ENCODE measurements at places on chromosomes 3 and 15. TPM values are rescaled to one million over a fixed set of nuclear protein-coding genes. Genes with fewer than 3 reads are reported as not detected.

DNA sequence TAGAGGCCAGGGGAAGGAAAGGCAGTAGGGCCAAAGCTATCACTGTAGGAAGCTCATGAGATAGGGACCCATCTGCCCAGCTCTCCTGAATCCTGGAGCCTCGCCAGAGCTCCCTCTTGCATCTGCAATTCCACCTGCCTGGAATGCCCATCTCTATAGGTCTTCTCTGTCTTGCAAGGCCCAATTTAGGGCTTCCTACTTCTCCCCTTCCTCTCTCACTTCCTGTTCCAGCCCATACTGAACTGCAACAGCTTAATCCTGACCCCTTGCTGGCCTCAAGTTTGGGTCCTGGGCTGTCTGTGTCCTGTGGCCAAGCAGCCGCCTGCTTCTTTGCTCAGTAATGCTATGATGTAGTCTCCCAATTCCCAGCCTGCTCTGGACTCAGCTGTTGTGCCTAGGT, 3.6 kb upstream of the PTPN23 start:
- H3K27ac ChIP-seq: no peak overlapping the region

DNA sequence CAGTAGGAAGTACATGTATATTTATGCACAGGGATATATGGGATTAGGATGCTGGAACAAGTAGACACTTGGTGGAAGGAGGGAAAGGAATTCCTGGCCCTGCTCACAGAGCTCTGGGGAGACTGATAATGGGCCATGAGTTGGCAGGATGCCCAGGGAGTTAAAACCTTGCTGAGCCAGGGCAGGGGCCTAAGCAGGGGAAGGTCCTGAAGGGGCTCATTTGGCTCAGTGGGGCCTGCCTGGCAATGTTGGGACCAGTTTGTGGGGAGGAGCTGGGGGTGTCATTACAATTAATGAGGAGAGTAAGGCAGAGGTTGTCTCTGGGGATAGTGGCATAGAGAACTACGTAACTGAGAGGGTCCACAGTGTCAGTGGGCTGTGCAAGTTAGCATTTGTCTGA, 124.2 kb upstream of the ADPGK start:
- peaks cover 7% of the 10 kb centered on the region for H3K4me1 ChIP-seq
- no peak for DNase-seq
- no peak overlapping the region for H3K27ac ChIP-seq
- no peaks in the 10 kb centered on the region for H3K27me3 ChIP-seq
- no peak overlapping the region for H3K4me3 ChIP-seq

DNA sequence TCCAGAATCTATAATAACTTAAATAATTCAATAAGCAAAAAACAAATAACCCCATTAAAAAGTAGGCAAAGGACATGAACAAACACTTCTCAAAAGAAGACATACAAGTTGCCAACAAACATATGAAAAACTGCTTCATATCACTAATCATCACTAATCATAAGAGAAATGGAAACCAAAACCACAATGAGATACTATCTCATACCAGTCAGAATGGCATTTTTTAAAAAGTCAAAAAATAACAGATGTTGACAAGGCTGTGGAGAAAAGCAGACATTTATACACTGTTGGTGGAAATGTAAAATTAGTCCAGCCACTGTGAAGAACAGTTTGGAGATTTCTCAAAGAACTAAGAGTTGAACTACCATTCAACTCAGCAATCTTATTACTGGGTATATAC, 19.5 kb upstream of the ZMAT3 start:
- no peaks in the 10 kb centered on the region for H3K27me3 ChIP-seq
- H3K27ac ChIP-seq: no peak overlapping the region
- no peak for DNase-seq
- H3K4me3 ChIP-seq: no peak overlapping the region
- no peaks in the 10 kb centered on the region for H3K36me3 ChIP-seq

- H3K36me3 ChIP-seq: no peaks in the 10 kb centered on the region
- DNase-seq: no peak
- H3K4me3 ChIP-seq: no peak overlapping the region
- H3K27ac ChIP-seq: no peak overlapping the region
Measured at GRCh38 chr3:55859305-55859704, 372.2 kb upstream of the WNT5A start.

DNA sequence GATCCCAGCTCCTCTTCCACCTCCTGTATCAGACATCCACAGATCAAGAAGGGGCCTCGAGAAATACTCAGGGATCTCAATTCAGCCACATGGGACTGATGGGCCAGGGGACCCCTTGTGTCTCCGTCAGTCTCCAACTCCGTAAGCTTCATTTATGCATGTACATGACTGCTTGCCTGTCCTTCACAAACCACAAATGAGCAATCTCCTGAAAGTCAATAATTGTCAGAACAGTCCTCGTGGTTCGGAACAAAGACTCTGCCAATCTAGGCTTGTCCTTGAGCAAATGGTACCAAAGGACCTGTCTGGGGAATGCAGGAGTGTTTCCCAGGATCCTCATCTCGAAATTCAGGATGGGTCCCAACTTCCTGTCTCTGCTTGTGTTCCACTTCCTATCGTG, 20.8 kb downstream of the SLC12A8 start:
- H3K27me3 ChIP-seq: no peaks in the 10 kb centered on the region
- no peak overlapping the region for H3K27ac ChIP-seq
- DNase-seq: no peak
- no peaks in the 10 kb centered on the region for H3K4me1 ChIP-seq
- H3K4me3 ChIP-seq: no peak overlapping the region

DNA sequence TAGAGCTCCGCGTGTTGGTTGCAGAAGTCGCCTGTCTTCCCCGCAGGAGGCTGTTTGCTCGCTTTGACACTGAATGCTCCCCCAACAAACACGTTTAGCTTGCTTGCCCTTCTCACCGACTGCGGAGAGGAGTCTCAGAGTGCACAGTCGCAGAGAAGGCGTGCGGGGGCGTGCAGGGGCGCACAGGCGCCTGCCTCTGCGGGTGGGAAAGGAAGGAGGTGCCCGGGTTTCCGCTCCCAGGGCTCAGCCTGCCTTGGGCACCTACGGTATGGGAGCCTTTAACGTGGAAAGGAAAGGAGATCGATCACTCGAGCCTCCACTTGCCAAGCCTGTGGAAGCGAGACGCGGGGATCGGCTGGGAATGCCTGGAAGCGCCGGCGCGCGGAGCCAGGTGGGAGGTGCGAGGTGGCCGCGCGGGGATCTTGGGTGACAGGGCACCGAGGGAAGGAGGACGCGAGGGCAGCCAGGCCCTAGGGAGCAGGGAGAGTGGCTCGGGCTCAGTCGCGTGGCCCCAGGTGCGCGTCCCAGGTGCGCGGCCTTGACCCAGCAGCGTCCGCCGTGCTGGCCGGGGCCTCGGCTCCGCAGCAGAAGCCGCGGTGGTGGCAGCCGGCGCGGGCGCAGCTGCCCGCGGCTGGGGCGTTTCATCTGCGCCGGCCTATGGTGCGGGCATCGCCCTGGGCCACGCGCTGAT, at the start of gene FAN1:
TSS of gene FAN1 (plus strand) at position 419 of the 691 bp plus-strand sequence. CDS start 749 bp downstream, outside the sequence.
- H3K27ac ChIP-seq: peak within 1 kb of the TSS; percentile 26
- no peaks in the 10 kb centered on the region for H3K27me3 ChIP-seq
- no peaks in the 10 kb centered on the region for H3K36me3 ChIP-seq
- peaks cover 11% of the 10 kb centered on the region for H3K4me1 ChIP-seq

DNA sequence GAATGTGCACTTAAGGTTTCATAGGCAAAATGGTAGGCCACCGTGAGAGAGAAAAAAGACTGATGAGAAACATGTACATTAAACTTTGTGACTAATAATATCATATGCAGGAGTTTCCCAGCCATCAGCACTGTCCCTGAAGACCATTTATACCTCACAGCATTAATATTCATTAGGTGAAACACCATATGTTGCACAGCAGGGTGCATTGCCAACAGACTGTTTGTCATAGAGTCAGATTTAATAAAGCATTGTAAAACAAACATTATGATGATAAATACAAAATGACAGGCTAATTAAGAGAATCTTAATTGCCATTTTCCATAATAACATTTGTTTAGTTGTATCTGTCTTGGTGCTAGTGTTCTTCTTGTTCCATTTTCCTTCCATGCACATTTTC, 578.3 kb downstream of the EPHA3 start:
- no peaks in the 10 kb centered on the region for H3K4me1 ChIP-seq
- no peaks in the 10 kb centered on the region for H3K36me3 ChIP-seq
- H3K27ac ChIP-seq: no peak overlapping the region
- no peak for DNase-seq

DNA sequence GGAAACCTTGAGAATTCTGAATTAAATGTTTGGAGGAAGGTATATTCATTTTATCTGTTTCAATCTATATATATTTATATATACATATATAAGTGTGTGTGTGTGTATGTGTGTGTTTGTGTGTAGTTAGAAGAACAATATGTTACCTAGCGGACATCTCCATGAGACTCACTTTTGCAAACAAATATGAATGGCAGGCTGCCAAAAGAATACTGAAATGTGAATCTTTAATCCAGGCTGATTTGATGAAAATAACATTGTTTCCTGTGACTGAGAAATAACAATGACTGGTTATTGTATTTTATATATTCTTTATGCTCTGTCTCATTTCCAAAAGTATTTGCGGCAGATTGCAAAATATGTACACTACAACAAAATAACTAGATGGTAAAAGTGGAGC, 255.5 kb upstream of the TGFBR2 start:
- H3K4me3 ChIP-seq: no peak overlapping the region
- H3K36me3 ChIP-seq: no peaks in the 10 kb centered on the region
- H3K27ac ChIP-seq: peak overlapping the region; percentile 28
- no peaks in the 10 kb centered on the region for H3K27me3 ChIP-seq
- peaks cover 29% of the 10 kb centered on the region for H3K4me1 ChIP-seq
- DNase-seq: no peak

DNA sequence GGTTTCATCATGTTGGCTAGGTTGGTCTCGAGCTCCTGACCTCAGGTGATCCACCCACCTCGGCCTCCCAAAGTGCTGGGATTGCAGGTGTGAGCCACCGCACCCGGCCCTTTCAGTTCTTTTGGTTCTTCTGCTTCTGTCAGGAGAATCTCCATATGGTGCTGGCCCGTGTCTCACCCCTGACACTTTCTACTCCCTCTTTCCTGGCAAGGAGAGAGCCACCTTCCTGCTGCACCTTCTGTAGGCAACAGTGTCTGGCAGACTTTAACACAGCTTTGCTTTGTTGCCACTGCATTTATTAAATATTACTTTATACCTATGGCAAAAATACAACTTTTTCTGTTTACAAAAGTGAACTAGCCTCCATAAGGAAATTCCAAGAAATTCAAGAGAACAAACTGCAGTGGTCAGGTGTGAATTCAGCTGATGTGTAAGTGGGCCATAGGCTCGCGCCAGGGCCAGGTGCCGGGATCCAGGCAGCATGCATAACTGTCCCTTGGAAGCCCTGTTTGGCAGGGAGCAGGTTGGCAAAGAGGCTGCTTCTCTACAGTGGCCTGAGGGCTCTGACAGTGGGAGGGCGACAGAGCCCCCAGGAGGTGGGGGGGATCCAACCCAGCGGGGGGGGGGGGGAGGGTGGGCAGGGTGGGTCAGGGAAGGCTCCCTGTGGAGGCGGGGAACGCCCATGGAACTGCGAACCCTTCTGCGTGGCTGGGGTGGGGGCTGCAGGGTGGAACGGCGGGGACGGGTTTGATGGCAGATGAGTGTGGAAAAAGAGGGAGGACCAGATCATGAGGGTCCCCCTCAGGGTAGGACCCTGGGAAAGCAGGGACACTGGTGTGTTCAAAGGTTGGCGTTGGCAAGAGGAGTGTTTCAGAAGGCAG, 21.1 kb downstream of the CTSH start:
- H3K36me3 ChIP-seq: peaks cover 64% of the 10 kb centered on the region
- DNase-seq: no peak
- no peaks in the 10 kb centered on the region for H3K4me1 ChIP-seq

- no peaks in the 10 kb centered on the region for H3K27me3 ChIP-seq
- H3K36me3 ChIP-seq: no peaks in the 10 kb centered on the region
- no peak overlapping the region for H3K4me3 ChIP-seq
- no peak overlapping the region for H3K27ac ChIP-seq
- no peak for DNase-seq
Measured at GRCh38 chr3:109548192-109548938, 211.0 kb upstream of the DPPA4 start.

DNA sequence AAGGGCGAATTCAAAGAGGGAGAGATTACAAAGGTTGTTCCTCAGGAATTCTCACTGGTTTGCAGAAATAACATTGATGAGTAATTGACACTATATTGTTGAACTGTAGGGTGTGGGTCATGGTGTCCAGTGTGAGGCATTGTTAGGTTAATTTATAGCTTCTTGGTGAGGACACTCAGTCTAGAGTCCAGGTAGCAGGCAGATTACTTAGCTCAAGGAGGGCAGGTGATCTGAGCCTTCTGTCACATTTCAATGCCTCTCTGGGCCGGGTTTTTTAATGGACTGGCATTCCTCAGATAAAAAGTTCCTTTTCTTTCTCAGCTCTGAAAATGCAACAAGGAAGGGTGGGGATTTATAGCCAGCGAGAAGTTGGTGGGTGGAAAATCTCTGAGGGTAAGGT, 194.2 kb upstream of the PROK2 start:
- no peaks in the 10 kb centered on the region for H3K4me1 ChIP-seq
- no peak overlapping the region for H3K27ac ChIP-seq
- no peak for DNase-seq

GRCh38 chr15:86139828-86140227, 60.2 kb downstream of the AGBL1 start:
- no peaks in the 10 kb centered on the region for H3K36me3 ChIP-seq
- no peak overlapping the region for H3K4me3 ChIP-seq
- H3K27me3 ChIP-seq: no peaks in the 10 kb centered on the region
- DNase-seq: no peak
- H3K27ac ChIP-seq: no peak overlapping the region
- H3K4me1 ChIP-seq: no peaks in the 10 kb centered on the region

DNA sequence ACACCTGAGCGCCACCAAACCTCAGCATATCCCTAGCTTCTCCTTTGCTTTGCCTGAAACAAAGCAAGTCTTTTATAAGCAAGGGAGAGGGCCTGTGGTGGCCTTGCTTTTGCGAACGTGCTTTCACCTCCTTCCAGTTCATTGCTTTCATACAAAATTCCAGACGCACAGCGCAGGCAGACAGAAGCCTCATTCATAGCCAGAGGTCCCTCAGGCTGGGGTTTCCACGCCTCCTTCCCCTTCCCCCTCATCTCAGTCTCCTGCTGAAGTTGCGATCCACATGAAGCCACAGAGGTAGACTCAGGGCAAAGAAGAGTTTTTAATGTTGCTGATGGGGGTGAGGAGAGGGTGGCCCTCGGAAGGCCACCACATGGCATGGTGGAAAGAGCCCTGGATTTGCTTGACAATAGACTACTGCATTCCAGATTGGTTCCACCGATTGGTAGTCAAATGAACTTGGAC, 59.4 kb upstream of the FLNB start:
- H3K27me3 ChIP-seq: no peaks in the 10 kb centered on the region
- no peak for DNase-seq
- no peaks in the 10 kb centered on the region for H3K36me3 ChIP-seq
- H3K27ac ChIP-seq: no peak overlapping the region

The RTP3 gene
- not detected for total RNA-seq

The PAK6 gene
- total RNA-seq: 0.78 TPM

The USP4 gene
- 41.2 TPM for total RNA-seq

The COLQ gene
- 9.3 TPM for total RNA-seq

The USP13 gene
- 5.1 TPM for total RNA-seq

The NOX5 gene
- 0.54 TPM for total RNA-seq
